ENCODE measurements at places on chromosomes 1 and 21. TPM values are rescaled to one million over a fixed set of nuclear protein-coding genes. Genes with fewer than 3 reads are reported as not detected.

The ADCY10 gene
- total RNA-seq, result 0.17 TPM

The INSRR gene
- not detected for total RNA-seq

The PTPRC gene
- under 0.01 TPM for total RNA-seq

The CHRNB2 gene
- total RNA-seq, result 0.17 TPM

The OPRD1 gene
- not detected for total RNA-seq

The GLMP gene
- total RNA-seq, result 29.7 TPM

The DMBX1 gene
- total RNA-seq, result not detected

The ACTA1 gene
- not detected for total RNA-seq

The C1orf185 gene
- total RNA-seq, result not detected

The PRKAA2 gene
- 5.8 TPM for total RNA-seq

The RNF186 gene
- total RNA-seq, result not detected

The PCP4 gene
- not detected for total RNA-seq

The C2CD4D gene
- 0.33 TPM for total RNA-seq

The GPR157 gene
- 10.4 TPM for total RNA-seq

The IVNS1ABP gene
- total RNA-seq, result 95.0 TPM

The DCST2 gene
- total RNA-seq, result 0.66 TPM

The B3GALNT2 gene
- 50.8 TPM for total RNA-seq

The SORT1 gene
- total RNA-seq, result 24.6 TPM

The PAQR6 gene
- 2.8 TPM for total RNA-seq

The CSF3R gene
- total RNA-seq, result not detected

The PIP5K1A gene
- total RNA-seq, result 103 TPM

The IRF6 gene
- 261 TPM for total RNA-seq

The MCOLN3 gene
- 17.0 TPM for total RNA-seq

The SPATA6 gene
- total RNA-seq, result 5.2 TPM

The OR10J1 gene
- not detected for total RNA-seq

The RIPK4 gene
- 83.9 TPM for total RNA-seq

The SPATA21 gene
- not detected for total RNA-seq

The TNFRSF25 gene
- total RNA-seq, result 60.9 TPM

The LRRC71 gene
- not detected for total RNA-seq

The HSD3B2 gene
- total RNA-seq, result not detected

The FAM78B gene
- 0.33 TPM for total RNA-seq

The RPE65 gene
- total RNA-seq, result under 0.01 TPM

The TMEM54 gene
- total RNA-seq, result 101 TPM

The RGS1 gene
- not detected for total RNA-seq
